ENCODE measurements at places on chromosomes 4 and X.

DNA sequence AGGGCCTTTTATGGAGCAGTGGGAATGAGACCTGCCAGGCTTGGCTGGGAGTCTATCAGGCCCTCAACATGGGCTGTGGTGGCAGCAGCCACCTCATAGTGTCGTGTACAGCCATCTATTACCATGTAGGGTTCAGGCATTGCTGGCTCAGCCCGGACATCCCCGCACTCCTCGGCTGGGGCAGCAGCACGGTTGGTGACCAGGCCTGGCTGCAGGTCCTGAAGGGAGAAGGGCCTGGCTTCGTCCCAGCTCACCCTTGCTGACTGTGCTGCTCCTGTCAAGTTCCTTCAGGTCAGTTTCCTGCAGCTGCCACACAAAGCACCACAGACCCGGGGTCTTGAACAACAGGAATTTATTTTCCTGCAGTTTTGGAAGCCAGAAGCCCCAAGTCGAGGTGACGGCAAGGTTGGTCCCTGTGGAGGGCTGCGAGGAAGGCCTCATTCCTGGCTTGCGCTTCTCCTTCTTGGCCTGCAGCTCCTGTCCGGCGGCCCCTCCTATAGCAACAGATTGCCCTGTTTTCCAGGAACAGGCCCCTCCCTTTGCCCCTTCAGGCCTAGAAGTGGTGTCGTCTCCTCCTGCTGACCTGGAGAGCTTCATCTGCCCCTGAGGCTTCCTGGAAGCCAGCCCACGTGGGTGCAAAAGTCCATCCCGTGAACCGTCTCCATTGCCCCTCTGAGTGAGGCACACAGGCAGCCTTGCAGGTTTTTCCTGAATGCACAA is 25.2 kb upstream of the SORCS2 start:
- DNase-seq, result no peak

DNA sequence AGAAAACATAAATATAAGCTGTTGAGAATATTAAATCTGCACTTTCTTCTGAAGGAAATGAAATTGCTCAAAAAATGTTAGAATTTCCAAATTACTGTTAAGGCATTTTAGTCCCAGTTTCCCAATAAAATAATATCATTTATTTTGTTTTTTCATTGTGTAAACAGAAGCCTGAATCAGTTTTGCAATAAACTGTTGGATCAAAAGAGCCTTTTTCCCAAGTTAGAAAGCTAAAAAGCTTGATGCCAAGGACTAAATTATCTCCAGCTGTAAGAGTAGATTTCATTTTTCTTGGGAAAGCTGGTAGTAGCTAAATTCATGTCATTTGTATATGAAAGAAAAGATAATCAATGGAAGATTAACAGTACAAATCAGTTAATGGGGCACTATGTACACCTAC is 95.8 kb downstream of the RNF150 start:
- DNase-seq, result no peak

DNA sequence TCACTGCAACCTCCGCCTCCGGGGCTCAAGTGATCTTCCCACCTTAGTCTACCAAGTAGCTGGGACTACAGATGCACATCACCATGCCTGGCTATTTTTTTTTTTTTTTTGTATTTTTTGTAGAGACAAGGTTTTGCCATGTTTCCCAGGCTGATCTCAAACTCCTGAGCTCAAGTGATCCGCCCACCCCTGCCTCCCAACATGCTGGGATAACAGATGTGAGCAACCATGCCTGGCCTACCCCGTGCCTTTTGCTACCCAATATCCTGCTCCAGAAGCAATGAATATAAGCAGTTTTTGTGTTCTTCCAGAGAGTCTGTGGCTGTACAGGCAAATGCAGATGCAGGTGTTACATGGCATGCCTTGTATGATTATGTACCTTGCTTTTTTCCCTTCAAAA is 50.5 kb downstream of the TBC1D14 start:
- no peak for DNase-seq

- DNase-seq, result peak; percentile 25
These were observed 10.0 kb downstream of the ELMOD2 start for GRCh38 chr4:140533951-140534480.

GRCh38 chrX:110042496-110042895 is 39.6 kb downstream of the TMEM164 start:
- no peak for DNase-seq

GRCh38 chrX:39508300-39508692 is 589.5 kb downstream of the BCOR start:
- DNase-seq, result no peak

DNA sequence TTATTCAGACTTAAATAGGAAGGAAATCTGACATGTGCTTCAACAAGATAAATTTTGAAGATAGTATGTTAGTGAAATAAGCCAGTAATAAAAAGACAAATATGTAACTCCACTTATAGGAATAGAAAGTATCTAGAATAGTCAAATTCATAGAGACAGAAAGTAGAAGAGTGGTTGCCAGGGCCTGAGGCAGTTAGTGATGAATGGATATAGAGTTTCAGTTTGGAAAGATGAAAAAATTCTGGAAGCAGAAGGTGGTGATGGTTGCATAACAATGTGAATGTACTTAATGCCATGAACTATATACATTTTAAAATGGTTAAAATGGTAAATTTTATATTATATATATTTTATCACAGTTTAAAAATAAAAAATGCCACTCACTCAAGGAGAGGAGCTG is 54.3 kb downstream of the HAND2 start:
- DNase-seq, result no peak

- DNase-seq, result no peak
These were observed 10.1 kb upstream of the NEUROG2 start for GRCh38 chr4:112526061-112526460.

DNA sequence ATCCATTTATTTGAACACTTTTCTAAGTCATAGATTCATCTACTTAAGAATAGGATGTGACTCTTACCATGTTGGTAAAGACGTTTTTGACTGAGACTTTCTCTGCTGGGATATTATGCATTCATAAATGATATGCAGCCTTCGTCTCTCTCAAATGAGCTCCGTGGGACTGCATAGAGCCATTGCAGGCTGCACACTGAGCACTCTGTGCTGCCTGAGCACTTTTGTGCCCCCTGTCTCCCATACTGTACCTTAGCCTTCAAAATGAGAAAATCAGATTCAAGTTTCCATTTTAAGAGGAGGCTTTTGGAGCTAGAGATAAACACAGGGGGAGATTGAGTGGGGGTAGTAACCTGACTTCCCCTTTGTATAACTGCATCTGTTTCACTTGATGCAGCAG is 433.6 kb downstream of the ZIC3 start:
- no peak for DNase-seq

DNA sequence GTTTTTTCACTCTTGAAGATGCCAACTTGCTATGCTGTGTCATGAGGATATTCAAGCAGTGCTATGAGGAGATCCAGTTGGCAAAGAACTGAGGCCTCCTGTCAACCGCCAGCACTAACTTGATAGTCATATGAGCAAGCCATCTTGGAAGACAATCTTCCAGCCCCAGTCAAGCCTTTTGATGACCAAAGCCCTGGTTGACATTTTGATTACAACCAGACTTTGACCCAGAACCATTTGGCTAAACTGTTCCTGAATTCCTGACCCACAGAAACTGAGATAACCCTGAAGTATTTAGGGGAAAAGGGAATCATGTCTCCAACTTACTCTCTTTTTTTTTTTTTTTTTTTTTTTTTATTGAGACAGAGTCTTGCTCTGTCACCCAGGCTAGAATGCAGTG is 32.9 kb downstream of the UGDH start:
- DNase-seq, result no peak

- DNase-seq, result no peak
These were observed 16.6 kb downstream of the BST1 start for GRCh38 chr4:15719506-15719905.

- no peak for DNase-seq
These were observed 372.8 kb upstream of the MAGEB2 start for GRCh38 chrX:29842552-29842951.

DNA sequence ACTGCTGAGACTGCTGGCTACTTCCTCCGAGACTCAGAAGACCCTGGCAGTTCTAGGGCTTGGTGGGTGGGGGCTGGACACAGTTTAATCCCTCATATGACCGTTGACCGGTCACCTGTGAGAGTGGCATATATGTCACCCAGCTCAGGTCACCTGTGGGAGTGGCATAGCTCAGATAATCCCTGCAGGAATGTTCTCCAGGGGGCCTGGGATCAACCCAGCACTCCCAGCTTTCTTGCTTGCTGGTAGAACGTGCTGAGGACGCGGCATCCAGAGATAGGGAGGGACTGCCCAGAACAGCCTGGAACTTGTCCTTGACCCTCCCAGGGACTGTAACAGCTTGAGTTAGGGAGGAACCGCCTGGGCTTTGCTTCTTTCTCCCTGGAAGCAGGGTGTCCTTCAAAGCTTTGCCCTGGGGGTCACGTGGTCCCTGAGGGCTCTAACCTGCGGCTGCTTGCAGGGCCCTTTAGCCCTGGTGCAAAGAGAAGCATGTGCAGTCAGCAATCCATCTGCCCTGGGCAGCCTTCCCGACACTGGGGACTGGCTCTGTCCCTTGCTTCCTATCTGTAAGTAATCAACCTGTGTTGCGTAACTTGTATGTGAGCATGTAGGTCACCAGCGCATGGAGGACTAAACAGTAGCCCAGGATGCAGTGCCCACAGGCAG is 55.3 kb downstream of the ZFYVE28 start:
- DNase-seq, result no peak

GRCh38 chr4:22500831-22501714 is 14.8 kb downstream of the ADGRA3 start:
- DNase-seq, result no peak

DNA sequence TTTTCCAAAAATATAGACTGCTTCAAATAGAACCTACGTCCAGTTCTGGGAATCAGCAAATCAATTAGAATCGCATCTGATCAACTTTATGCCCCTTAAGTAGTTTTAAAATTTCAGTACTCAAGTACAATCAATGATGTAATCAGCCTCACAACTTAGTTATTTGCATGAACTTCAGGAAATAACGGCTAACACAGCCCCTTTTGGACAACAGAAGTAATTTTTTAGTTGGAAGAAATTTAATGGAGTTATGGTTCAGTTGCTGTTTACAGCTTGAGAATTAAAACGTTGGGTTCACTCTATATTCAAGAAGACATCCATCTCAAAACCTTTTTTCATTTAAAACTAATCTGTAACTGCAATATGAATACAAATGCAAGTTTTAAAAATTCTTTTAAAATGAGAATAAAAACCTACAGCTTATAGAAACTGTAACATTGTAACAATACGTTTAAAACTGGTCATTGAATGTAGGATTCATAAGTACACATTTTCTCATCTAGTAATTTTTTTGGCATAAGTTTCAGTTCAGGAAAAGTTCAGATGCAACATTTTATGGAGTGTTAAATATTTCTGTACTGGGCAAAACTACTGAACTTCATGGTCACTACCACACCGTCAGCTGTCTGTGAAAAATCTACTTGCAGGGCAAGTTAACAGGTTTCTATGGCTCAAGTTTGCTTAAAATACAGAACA is 956 bp downstream of the TAPT1 start:
- peak; percentile 6 for DNase-seq

DNA sequence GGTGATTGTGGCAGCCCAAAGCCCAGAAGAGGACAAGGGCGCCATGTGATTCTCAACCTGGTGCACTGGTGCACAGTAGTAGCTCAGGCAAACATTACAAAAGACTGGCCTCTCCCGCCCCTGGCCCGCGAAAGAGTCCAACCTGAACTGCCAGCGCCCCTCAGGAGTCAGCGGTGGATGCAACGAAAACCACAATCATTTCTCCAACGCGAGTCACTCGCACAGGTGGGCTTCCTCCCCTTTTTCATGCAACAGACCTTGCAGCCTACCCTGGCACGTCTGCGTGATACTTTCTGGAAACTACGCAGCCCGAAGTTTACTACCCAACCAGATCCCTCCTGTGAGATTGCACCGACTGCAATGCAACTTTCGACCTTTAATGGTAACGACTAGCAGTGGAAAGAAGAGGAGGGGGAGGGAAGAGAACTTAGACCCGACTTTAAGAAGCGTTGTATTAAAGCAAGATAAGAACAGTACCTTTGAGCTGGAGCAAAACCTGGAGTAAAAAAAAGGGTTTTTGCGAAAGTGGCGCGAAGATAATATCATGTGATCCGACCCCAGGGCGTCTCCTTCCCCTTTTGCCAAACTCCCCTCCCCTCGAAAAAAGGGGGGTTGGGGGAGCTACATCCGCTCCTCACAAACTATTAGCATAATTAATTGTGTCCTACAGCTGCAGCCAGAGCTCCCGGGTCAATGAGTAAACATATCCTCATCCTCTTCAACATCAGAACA is 63.3 kb upstream of the CCDC160 start:
- no peak for DNase-seq

DNA sequence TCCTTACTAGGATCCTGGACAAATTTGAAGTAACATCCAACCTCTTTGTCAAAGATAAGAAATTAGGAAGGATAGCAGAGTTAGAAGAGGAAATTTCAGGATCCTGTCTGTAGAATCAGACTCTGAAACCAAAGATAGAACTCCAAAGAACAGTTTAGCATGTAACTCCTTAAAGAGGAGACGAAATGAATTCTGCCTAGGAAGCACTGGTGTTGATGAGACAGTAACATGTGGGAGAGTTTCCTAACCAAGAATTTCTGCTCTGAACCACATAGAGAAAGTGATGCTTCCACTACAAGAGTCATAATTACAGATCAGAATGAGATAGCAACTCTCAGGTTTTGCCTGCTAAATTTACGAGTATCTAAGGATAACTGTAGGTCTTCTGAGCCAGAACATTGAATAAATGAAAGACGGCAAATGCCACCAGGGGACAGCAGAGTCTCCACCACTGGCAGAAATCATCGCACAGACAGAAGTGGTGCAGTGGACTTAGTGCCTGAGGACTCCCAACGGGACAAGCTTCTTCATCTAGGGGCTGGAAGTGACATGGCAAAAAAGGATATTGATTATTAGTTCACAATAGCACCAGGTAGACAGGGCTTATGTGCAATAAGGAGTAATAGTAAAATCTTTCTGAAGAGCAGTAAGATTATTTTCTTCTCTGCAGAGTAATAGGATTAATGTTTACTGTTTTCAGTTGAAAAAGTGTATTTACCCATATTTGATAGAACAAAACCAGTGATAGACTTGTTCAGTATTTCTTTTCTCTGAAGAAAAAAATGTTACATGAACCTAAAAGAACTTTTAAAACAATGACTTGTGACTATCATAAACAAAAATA is 6.7 kb upstream of the PPID start:
- DNase-seq, result peak; percentile 31

DNA sequence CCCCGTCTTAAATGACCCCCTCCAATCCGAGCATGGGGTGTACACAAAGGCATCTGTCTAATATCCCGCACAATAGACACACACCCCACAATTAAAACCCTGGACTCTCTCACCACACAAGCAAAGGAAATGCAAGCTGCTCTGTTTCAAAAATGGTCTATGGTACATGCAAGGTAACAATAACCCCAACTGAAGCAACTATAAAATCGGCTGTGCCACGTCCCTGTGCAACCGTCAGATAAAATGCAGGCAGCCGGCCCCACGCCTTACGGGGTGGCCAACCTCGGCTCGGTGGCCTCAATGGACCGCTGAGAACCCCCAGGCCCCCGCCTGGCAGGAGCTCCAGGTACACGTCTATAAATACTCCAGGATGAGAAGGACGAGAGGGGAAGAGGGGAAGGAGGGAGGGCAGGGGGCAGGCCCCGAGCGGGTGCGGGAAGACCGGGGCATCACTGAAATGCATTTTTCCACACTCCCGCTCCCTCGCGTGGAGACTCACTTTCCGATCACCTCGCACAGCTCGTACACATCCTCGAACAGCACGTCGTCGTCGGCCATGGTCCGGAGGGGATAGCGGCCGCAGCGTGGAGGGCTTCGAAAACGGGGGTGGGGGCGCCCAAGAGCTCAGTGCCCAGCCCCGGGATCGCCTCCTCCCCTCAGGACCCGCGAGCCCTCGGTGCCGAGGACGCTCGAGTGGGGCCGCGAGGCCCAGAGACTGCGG is 763 bp downstream of the CASK start:
- DNase-seq, result no peak
